Glomerular endothelial cell (primary cell): ENCODE measurements at places on chromosomes 4 and X.

DNA sequence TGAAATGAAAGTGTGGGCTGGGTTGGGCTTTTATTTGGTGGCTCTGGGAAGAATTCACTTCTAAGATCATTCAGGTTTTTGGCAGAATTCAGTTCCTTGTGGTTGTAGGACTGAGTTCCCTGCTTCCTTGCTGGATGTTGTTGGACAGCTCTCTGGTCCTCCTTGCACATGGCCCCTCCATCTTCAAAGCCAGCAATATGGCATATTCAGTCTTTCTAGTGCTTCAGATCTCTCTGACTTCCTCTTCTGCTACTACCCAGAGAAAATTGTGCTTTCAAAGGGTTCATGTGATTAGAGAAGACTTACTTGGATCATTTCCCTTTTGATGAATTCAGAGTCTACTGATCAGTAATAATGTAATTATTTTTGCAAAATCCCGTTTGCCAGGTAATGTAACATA is 12.8 kb upstream of the IGFBP7 start:
- no peak for DNase-seq

GRCh38 chrX:16060252-16060651 is 63.1 kb upstream of the GRPR start:
- no peak for DNase-seq

GRCh38 chr4:169266661-169267060 is 4.1 kb downstream of the SH3RF1 start:
- DNase-seq: no peak

GRCh38 chr4:22356987-22357596 is 158.8 kb downstream of the ADGRA3 start:
- no peak for DNase-seq

DNA sequence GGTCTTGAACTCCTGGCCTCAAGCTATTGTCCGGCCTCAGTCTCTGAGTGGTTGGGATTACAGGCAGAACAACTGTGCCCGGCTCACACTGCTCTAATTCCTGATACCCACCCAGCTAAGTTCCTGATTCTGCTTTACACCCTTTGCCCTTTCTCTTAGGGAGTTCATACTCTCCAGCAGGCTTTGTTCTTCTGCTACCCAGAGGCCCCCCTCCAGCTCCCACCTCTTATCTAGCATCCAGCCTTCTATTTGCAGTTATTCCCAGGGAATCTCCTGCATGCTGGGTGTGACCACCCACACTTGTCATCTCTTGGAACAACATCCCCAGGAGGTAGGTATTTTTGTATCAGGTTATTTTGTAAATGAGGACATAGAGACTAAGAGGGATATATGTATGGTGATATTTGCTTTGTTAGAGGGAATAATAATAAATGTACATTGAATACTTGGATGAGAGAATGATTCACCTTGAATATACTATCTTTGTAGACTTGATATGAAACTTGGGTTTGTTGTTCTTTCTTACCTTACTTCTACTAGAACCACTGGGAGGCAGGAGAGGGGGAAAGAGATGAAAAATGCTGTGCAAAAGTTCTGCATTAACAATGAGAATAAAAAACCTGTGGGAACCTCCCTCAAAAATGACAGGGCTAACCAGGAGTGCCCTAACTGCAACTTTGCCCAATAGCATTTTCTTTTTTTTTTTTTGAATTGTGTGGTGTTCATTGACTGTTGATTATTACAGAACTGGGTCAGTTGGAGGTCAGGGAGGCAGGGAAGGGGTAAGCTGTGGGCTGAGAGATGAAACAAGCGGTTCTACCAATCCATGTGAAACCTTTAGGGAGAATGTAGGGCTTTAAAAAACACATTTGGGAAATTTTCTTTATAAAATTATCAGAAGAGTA is 157.4 kb downstream of the SPRY1 start:
- no peak for DNase-seq

DNA sequence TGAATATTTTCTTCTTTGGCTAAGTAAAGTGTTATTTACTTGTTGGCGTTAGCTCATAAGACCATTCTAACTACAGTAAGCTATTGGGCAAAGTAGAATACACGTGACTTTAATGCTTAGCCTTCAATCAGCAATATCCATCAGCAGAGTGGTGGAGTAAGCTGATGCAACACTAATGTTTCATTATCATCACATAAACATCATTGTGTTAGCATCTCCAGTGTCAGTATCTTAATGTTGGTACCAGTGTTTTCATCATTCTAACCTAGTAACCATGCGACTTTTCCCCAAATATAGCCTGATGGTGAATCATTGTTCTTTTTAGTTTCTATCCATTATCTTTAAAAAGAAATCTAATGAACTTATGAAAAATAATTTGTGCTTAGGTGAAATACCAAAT is 48.5 kb downstream of the APOOL start:
- no peak for DNase-seq

- DNase-seq: no peak
These were observed 223.1 kb downstream of the UNC5C start for GRCh38 chr4:95325665-95326064.

GRCh38 chr4:102815981-102816380 is 11.4 kb downstream of the UBE2D3 start:
- no peak for DNase-seq

GRCh38 chr4:848803-849477 is 23.0 kb upstream of the CPLX1 start:
- no peak for DNase-seq

- DNase-seq: peak; percentile 63
These were observed 99.8 kb downstream of the ARHGAP10 start for GRCh38 chr4:147831551-147832171.

- peak; percentile 82 for DNase-seq
These were observed at the start of gene LRP2BP for GRCh38 chr4:185395238-185395955. LRP2BP (minus strand) TSS chr4:185395924; CDS start chr4:185378186, 17,738 bp downstream.

DNA sequence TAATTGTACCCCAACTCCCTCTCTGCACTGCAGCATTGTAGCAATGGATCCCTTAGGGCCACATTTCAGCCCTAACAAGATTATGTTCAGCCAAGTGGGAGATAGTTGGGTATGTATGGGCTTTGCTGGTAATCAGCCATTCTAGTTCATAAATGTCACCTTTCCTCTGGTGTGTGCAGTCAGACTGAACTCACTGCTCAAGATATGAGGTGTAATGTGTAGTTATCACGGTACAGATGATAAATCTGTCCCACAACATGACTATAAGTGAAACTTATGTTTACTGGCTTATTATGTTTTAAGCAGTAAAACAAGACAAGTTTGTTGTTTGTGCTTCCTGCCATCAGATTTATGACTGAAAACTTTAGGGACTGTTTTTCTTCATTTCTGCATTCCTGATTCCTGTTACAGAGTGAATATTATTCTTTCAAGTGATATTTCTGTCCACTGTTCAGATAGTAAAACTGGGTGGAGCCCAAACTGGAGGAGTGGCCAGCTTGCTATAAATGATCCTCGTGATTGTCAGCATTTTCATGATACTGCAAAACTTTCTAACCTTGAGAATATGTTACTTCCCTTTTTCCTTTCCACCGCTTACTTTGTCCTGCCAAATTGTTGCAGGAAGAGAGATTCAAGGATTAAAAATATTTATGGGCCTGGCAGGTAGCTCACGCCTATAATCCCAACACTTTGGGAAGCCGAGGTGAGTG is 44.9 kb downstream of the ANAPC4 start:
- DNase-seq: no peak

DNA sequence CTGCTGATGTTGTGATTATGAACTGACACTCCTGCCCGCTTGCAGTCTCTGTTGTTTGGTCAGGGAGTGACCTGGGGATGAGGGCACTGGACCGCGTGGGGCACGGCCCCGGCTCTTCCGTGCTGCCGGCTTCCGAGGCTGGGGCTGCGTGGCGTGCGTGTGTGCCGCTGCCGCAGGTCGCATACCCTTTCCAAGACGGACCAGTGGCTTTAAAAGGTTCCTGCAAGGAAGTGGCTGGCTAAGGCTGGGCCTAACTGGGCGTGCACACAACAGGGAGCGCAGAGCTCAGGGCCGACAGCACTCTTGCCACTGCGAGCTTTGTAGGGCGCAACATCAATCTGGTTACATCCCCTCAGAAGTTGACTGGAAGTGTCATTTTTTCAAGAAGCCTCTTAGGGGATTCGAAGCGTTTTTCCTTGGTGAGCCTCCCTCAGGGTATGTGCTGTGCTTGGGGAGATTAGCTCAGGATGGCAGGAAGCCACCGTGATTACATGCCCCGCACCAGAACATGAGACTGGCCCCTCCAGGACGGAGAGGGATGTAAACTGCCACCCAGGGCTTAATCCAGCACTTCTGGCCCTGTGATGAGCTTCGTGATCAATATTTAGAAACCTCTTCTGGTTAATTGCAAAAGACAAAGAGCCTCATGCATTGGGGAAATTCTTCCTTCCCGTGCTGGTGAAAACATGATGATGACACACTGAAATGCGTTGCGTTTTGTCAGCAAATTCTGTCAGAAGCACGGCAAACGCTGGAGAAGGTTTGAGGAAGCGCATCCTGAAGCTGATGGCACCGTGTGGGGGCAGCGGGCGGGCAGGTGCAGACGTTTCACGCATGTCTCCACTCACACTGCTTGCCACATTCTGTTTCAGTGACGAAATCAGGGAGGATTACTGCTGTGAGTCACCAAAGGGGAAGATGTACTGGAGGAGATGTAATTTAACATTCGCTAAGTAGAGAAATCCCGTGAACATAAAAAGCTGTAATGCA is 11.1 kb downstream of the MAEA start:
- no peak for DNase-seq

DNA sequence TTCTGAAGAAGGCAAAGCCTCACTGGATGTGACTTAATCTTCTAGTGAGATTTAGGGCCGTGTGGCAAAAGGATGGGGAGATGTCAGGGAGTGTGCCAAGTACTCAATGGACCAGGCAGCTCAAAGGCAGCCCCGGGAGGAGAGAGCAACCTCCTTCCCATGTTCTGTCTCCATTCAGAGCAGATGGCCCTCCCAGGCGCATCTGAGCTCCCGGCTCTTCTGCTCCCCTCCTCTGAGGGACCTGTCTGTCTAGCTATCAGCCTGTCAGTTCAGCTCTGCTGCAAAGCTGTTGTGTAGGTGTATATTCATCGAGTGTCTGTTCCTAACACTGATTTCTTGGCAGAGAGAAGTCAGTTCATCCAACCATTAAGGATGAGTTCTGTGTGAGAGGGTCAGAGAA is 10.9 kb upstream of the PORCN start:
- DNase-seq: no peak

DNA sequence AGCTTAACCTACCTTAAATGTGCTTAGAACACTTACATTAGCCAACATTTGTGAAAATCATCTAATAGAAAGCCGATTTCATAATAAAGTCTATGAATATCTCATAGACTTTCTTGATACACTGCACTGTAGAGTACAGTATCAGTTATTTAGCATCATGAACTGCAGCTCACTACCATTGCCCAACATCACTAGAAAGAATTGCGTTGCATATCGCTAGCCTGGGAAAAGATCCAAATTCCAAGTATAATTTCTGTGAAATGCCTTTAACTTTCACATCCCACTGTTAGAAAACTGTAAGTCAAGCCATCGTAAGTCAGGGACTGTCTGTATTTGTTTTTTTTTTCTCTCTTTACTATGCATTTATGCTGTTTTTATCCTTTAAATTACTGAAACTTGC is 918.6 kb upstream of the PABPC4L start:
- DNase-seq: no peak

- no peak for DNase-seq
These were observed 15.3 kb downstream of the AMER1 start for GRCh38 chrX:64190136-64190740.

DNA sequence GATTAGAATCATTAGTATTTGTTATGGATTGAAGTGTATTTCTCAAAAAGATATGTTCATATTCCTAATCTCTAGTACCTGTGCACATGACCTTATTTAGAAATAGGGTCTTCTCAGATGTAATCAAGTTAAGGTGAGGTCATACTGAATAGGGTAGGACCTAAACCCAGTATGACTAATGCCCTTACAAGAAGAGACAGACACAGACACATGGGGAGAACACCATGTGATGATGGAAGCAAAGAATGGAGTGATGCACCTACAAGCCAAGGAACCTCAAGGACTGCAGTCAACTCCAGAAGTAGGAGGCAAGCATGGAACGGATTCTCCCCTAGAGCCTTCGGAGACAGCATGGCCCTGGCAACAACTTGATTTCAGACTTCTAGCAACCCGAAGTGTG is 31.4 kb downstream of the OTUD4 start:
- no peak for DNase-seq

GRCh38 chrX:10017872-10018271 is 50.7 kb downstream of the CLDN34 start:
- DNase-seq: no peak

DNA sequence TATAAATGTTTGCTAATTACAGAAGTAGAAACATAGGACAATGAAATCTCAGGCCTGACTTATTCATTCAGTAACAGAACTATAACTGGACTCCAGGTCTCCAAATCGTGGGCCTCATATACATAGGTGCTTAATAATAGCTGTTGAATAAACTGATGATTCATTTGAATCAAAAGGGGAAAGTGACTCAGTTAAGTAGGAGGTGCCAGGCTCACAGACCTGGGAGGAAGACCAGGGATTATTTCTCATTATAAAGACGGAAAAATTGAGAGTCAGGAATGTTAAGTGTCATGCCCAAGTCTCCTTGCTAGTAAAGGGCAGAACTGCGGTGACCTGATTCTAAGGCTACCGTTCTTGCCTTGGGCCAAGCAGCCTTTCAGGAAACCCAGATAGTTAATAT is 131.5 kb downstream of the HS3ST1 start:
- peak; percentile 7 for DNase-seq

GRCh38 chrX:7233580-7234406 is 85.8 kb upstream of the PUDP start:
- DNase-seq: no peak

- no peak for DNase-seq
These were observed 34.3 kb downstream of the FGFRL1 start for GRCh38 chr4:1045595-1046201.

DNA sequence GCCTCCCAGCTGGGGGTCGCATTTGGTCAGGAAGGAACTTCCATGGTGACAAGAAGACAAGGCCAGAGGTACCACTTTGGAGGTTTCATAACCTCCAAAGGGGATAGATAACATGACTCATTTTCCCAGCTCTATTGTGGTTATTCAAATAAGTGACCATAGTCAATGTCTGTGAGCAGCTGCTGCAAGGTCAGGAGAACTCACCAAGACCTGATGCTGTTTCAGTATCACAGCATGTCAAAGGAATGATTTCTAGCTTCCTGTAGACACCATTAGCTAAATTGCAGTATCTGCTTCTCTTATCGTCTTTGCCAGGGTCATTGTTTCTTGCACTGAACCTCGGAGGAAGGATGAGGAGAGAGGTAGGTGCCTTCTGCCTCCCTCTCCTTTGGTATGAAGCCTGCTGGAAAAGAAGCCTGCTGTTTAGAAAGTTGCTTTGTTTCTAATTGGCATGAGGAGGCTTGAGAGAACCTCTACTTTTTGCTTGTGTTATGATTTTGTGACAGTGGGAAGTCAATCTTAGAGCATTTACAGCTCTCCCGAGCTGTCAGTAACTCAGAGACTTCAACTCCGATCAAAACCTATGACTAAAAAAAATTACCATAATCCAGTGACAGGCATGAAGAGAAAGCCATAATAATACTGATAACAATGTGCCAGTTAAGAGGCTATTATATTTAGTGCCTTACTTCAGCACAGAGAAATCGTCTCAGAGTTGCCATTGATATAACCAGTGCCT is 38.0 kb upstream of the GATB start:
- DNase-seq: no peak

- no peak for DNase-seq
These were observed 342.5 kb upstream of the NDST3 start for GRCh38 chr4:117691572-117692351.
